ENCODE measurements at places on chromosomes 4 and X.

DNA sequence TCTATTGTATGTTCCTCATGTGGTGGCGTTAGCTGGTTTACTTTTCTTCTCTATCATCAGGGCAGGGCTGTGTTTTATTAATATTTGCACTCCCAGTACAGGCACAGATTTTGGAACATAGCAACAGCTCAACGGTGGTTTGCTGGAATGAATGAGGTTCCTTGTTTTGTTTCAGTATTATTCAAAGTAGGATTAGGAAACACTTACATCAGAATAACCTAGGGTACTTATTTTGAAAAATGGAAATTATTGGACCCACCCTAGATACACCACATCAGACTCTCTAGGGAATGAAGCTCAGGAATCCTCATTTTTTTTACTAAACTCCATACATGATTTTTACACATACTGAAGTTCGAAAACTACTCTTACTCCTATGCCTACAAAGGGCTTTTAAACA is 108.8 kb upstream of the ENPEP start:
- DNase-seq: no peak

DNA sequence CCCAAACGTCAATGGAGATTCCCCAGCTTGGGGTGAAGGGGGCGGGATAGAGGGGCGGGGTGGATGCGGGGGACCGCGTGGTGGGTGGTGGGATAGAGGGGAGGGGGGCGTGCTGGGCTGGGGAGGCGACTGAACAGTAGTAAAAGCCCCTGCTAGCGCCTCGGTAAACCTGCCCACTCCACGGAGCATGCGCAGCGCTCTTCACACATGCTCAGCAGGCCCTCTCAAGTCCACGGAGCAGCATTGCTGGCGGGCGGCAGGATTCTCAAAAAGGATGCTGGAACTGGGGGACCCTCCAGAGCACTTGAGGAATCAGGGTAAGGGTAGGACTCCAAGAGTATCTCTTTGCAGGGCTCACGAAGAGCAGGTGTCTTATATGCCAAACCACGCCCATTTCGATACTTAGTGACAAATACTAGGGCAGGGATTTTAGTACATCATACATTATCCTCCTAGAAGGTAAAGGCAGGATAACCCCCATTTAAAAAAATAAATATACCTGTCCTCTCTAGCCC is 378 bp upstream of the RPS6KA6 start:
- DNase-seq: peak; percentile 3

DNA sequence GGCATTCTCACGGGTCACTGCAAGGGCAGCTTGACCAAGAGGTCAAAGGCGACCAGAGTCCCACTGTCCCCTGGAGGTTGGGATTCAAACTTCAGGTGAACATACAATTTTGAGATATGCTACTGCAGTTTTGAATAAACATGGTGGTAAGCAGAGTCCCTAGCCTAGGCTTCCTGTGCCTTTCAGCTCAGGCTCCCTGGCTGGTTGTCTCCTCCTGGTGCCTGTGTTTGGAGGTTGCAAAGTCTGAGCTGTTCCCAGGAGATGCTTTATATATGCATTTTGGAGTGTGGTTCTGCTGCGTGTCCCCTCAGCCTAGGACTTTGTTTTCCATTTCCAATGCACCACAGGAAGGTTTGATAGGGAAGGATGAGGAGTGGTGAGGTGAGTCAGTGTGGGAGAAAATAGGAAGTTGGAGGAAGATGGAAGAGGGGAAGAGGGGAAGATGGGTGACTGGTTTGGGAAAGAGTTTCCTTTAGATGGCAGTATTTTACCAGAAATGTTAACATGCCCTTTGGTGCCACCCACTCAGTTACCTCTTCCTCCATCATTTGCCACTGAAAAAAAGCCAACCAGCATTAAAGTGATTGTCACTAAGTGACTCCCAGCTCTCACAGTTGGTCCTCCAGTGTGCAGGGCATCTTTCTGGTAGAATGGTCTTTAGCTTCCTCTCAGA is 211.7 kb upstream of the AGTR2 start:
- peak; percentile 47 for DNase-seq

DNA sequence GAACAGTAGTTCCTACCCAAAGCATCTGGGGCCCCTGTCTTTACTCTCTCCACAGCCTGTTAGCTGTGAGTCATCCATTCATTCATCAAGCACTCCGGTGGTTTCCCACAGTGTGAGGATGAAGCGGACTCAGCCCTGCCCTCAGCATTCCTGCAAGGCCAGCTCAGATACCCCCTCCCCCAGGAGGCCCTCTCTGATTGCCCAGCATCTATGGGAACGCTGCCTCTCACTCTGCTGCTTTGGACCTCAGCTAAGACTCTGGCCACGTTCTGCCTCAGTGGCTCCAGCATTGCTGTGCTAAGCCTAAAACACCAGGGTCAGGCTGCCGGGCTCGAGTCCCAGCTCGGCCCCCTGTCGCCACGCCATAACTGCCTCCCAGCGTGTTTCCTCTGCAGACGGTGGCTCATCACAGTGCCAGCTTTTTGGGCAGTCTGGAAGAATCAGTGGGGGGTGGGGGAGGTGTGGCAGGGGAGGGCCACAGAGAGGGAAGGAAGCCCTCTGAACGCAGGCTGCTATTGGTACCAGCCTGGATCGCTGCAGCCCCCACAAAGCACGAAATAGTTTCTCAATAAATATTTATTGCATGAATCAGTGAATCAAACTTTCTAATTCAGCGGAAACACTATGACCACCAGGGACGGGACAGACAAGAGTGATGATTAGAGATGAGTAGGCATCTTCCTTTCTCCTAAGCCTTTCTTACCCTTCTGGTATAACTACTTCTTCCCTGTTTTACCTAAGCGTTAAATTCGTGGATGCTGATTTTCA is 74.4 kb downstream of the SORCS2 start:
- no peak for DNase-seq

GRCh38 chrX:68894513-68895340 is 65.9 kb downstream of the EFNB1 start:
- DNase-seq: peak; percentile 38

- no peak for DNase-seq
Observed at GRCh38 chr4:17252131-17252530, 259.8 kb downstream of the QDPR start.

DNA sequence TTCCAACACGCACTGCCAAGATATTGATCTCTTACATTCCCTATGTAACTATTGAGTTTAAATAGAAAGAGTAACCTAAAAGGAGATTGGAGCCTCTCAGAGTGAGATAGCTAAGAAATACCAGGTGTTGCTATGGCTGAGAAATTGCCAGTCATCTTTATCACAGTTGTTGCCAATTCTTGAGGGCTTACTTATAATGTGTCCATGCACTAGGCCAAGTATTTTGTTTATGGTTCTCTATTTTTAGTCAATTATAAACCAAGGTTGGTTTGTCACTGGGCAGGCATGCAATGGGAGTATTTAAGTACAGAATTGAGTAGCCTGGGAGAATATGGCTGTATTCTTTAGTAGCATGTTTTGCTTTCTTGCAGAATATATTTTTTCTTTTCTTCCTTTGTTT is 201.6 kb downstream of the TEX13A start:
- DNase-seq: no peak

DNA sequence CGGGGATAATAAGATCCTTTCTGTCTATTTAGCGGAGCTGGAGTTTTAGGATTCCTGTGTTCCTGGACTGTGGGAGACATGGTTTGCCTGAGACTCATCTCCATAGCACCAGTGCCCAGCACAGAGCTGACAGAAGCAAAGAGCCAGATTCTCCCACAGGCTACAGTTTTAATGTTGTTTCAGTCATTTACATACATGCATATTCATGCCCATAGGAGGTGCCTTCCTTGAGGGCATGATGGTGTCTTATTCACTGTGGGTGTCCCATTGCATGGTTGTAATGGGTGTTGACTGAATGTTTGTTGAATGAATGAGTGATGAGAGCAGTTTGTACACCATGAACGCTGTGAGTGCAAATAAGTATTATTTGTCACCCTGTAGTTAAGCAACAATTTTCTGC is 260.6 kb downstream of the EVC2 start:
- no peak for DNase-seq

DNA sequence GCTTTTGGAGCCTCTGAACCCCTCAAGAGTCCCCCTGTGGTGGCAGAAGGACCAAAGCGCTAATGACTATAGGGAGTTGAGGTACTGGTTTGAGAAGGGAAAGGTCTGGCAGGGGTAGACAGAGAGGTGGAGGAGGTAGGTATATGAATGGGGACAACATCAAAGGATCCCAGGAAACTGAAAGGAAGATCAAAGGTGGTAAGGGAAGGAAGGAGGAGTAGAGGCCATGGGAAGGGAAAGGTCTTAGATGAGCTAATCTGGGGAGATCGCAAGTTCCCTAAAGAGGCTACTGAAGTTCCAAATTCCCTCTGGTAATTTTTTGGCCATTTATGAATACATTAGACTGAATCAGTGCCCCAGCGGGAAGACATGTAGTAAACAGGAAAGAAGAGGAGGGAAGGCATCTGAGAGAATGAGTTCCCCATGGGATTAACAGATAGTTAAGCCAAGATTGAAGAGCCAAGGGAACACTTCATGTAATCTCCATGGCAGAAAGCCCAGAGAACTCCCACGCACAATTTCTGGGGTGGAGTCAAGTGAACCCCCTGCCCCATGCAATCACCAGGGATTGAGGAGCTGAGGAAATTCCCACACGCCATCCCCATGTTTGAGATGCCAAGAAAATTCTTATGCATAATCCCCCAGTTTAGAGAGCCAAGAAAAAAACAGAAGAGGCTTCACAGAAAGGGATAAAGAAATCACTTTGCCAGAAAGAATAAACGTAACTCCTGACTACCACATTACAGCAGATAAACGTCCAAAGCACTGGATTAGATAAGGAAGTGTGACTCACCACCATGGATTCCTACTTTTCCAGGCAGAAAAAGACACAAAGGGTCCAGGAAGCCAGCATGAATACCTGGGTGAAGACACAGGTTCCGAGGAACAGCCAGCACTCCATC is 25.8 kb downstream of the ZNF630 start:
- DNase-seq: no peak

DNA sequence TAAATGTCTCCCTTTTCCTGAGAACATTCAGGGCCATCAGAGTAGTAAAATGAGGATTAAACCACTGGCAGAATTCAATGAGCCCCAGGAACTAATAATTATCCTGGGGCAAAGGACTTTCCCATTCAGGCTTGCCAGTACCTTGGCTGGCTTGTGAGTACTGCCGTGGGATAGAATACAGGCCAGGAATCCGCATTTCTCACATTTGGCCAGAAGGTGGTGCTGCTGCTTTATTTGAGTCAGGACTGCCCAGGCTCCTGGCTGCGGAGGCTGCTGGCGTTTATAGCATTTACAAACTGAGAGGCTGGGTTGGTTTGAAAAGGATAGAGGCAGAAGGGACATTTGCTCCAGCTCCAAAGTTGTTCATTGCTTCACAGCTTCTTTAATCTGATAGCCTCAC is 91.4 kb downstream of the RTL9 start:
- DNase-seq: peak; percentile 75

- no peak for DNase-seq
Observed at GRCh38 chr4:103773691-103774231, 54.0 kb upstream of the TACR3 start.

DNA sequence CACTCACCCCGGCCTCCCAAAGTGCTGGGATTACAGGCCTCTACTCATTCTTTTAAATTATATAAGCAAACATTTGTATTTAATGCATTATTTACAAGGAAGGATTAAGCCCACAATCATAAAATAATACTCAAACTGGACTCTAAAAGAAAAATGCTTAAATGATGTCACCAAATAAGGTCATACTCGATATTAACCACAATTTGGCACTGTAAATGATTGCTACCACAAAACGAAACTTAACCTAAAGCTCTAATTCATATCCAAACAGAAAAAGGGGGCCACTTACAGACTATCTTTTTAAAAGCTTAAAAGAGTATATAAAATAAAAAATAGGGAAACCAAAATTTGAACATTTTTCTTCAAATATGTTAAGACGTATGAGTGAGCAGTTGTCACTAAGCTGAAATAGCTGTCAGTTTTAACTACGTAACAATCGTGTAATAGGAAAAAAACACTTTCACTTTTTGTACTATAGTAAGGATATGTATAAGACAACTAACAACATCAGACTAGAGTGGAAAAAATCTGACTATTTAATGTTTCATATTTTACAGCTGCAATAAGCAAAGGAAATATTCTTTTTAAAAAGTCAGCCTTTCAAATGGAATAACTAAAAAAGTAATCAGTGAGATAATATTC is 108.2 kb upstream of the GPR34 start:
- no peak for DNase-seq

- DNase-seq: no peak
Observed at GRCh38 chr4:123776267-123776666, 379.7 kb downstream of the SPRY1 start.

GRCh38 chr4:98728871-98729270 is 70.5 kb upstream of the TSPAN5 start:
- DNase-seq: no peak

Measured in pons (tissue), 1 donor.